ENCODE measurements at places on chromosomes 13 and 19. TPM values are rescaled to one million over a fixed set of nuclear protein-coding genes. Genes with fewer than 3 reads are reported as not detected.

DNA sequence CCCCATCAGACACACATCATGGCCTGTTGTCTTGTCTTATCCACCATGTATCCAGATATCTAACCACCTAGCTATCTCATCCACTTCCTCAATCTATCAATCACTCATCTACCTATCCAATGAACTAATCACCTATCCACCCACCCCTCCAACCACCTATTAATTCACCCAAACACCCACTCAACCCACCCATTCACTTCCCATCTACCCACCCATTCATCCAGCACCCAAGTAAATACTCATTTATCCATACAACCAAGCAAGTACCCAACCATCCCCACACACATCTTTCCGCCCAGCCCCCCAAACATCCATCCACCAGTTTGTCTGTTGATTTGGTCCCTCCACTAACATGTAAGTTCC, 753 bp upstream of the WIZ start:
- no peaks in the 10 kb centered on the region for H3K36me3 ChIP-seq
- H3K4me3 ChIP-seq = no peak overlapping the region
- DNase-seq = no peak
- peaks cover 16% of the 10 kb centered on the region for H3K4me1 ChIP-seq
- peaks cover 14% of the 10 kb centered on the region for H3K27me3 ChIP-seq

- H3K36me3 ChIP-seq = peaks cover 9% of the 10 kb centered on the region
Measured at GRCh38 chr19:38736413-38737280, 7.6 kb downstream of the CAPN12 start.

DNA sequence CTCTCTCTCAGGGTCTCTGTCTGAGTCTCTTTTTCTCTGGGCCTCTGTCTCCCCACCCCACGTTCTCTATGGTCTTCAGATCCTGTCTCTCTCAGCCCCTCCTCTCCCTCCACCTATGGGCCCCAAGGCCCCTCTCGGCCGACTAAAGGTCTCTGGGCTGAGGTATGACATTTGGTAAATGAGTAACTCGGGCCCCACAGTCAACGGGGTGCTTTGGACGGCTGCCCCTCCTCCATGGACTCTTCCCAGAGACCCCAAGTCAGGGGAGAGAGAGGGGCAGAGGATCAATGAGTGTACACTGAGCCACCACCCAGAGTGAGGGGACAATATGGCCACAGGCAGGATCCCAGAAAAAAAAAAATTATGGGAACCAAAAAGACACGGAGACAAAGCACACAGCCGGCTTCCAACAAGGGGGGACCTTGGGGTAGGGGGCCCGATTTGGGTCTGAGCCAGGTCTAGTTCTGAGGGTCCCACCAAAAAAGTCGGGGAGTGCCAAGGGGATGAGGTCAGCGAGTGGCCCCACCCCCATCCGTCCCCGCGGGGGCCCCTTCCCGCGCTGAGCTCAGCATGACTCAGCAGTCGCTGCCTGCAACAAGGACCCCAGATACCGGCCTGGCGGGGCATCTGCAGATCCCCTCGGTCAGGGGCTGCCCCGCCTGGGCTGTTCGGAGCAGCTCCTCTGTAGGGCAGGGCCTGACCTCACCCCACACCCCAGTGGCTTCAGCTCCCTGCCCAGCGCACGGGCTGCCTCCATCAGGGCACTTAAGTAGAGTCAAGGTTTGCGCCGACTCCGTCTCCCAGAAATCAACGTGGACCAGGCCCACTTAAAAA, 1.5 kb upstream of the FTL start:
- peak; percentile 89 for DNase-seq
- H3K27me3 ChIP-seq = no peaks in the 10 kb centered on the region
- H3K36me3 ChIP-seq = peaks cover 48% of the 10 kb centered on the region

- H3K27ac ChIP-seq = no peak overlapping the region
- no peaks in the 10 kb centered on the region for H3K4me1 ChIP-seq
- no peak for DNase-seq
- no peaks in the 10 kb centered on the region for H3K36me3 ChIP-seq
Measured at GRCh38 chr19:8039231-8039630, 13.3 kb upstream of the CCL25 start.

EDNRB gene
- total RNA-seq = not detected

SIN3B gene
- total RNA-seq = 18.8 TPM
